Activated CD4-positive, alpha-beta T cell treated with anti-CD3 and anti-CD28 coated beads, Interleukin-2, amount 10 ng/mL, durations not matched to agents 7 days and 5 days (primary cell): ENCODE measurements at places on chromosomes 1 and 21. TPM values are rescaled to one million over a fixed set of nuclear protein-coding genes. Genes with fewer than 3 reads are reported as not detected.
A peak's percentile ranks its signal among the peaks of the same experiment; 100 is the strongest.

Gene KCNH1
- total RNA-seq, result not detected

Gene RNU1-3
- 2,316 TPM for total RNA-seq

- DNase-seq, result no peak
- H3K4me1 ChIP-seq, result peaks cover 8% of the 10 kb centered on the region
- no peaks in the 10 kb centered on the region for H3K27me3 ChIP-seq
- no peak overlapping the region for H3K4me3 ChIP-seq
- H3K36me3 ChIP-seq, result peaks cover 29% of the 10 kb centered on the region
- H3K27ac ChIP-seq, result no peak overlapping the region
Observed at GRCh38 chr1:43419627-43420425, 30.1 kb downstream of the SZT2 start.

GRCh38 chr1:205950826-205951549 is 7.7 kb upstream of the SLC26A9 start:
- H3K4me1 ChIP-seq, result no peaks in the 10 kb centered on the region
- H3K36me3 ChIP-seq, result no peaks in the 10 kb centered on the region
- H3K4me3 ChIP-seq, result no peak overlapping the region
- DNase-seq, result no peak

Gene HCRTR1
- total RNA-seq, result not detected

Gene AKT3
- 31.5 TPM for total RNA-seq

- peak within 1 kb of the TSS; percentile 62 for H3K27ac ChIP-seq
- H3K36me3 ChIP-seq, result peaks cover 14% of the 10 kb centered on the region
- peaks cover 48% of the 10 kb centered on the region for H3K4me1 ChIP-seq
- no peaks in the 10 kb centered on the region for H3K27me3 ChIP-seq
- peak within 1 kb of the TSS; percentile 65 for H3K4me3 ChIP-seq
Observed at GRCh38 chr1:155320661-155321617, at the start of gene RUSC1. Gene RUSC1, plus strand, starts transcription at chr1:155320894. Its CDS starts 880 bp downstream, at chr1:155321774.

Gene S100A7A
- not detected for total RNA-seq

- no peak overlapping the region for H3K27ac ChIP-seq
- H3K4me3 ChIP-seq, result no peak overlapping the region
- peaks cover 7% of the 10 kb centered on the region for H3K4me1 ChIP-seq
- H3K36me3 ChIP-seq, result peaks cover 4% of the 10 kb centered on the region
Observed at GRCh38 chr1:25890239-25891034, 14.9 kb upstream of the PAQR7 start.

DNA sequence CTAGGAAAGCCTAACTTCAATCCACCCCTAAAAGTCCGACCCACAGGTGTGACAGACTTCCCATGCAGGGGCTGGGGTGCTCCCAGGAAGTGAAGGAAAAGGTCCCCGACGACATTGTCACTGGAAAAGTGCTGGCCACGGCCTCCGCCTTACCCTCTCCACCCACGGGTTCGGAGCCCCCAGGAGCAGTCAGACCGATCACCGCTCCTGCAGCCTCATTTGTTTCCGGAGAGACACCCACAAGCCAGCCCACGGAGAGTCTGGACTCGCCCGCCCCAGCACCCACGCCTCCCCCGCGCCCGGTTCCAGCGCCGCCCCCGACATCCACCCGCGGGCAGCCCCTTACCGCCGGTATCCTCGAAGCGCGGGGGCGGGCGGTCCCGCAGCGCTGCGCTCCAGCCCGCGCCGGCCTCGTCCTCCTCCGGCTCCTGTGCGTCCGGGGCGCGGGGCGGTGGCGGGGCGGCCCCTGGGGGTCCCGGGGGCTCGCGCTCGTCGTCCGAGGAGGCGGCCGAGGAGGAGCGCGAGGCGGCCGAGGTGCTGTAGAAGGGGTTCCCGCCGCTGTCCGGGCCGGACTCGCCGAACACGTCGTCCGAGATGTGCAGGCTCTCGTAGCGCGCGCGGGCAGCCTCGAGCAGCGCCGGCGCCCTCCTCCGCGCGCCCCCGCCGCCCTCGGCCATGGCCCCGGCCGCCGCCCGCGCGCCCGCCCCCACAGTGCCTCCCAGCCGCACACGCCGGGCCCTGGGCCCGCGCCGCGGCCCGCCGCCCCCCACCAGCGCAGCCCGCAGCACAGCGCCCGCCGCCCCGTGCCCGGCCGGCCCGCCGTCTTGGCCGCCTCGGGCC is 660 bp downstream of the PGBD5 start:
- H3K27ac ChIP-seq, result peak overlapping the region; percentile 46
- peaks cover 17% of the 10 kb centered on the region for H3K4me1 ChIP-seq
- H3K36me3 ChIP-seq, result no peaks in the 10 kb centered on the region
- H3K4me3 ChIP-seq, result peak overlapping the region; percentile 55

Gene DMRTA2
- not detected for total RNA-seq

Gene TSACC
- total RNA-seq, result 0.89 TPM

GRCh38 chr1:88371436-88372023 is 312.5 kb upstream of the PKN2 start:
- no peak for DNase-seq
- no peaks in the 10 kb centered on the region for H3K4me1 ChIP-seq
- no peaks in the 10 kb centered on the region for H3K36me3 ChIP-seq
- H3K27ac ChIP-seq, result no peak overlapping the region
- no peaks in the 10 kb centered on the region for H3K27me3 ChIP-seq
- no peak overlapping the region for H3K4me3 ChIP-seq

Gene ST6GALNAC5
- total RNA-seq, result not detected
